Head of caudate nucleus (tissue), 42 donors: ENCODE measurements at places on chromosomes 7 and 10.

DNA sequence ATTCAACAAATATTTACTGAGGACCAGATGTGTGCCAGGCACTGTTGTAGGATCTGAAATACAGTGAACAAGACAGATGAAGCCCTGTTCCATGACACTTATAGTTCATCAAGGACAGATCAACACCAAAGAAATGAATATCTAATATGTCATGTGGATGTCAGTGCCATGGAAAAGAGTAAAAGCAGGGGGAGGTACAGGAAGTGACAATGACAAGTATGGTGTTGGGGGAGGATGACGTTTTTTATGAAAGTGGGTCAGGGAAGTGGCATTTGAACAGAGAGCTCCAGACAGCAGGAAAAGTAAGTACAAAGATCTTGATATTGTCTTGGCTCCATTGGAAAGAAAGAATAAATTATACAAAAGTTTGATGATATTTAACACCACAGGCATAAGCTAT, 7.0 kb upstream of the SFMBT2 start:
- no peak for DNase-seq

DNA sequence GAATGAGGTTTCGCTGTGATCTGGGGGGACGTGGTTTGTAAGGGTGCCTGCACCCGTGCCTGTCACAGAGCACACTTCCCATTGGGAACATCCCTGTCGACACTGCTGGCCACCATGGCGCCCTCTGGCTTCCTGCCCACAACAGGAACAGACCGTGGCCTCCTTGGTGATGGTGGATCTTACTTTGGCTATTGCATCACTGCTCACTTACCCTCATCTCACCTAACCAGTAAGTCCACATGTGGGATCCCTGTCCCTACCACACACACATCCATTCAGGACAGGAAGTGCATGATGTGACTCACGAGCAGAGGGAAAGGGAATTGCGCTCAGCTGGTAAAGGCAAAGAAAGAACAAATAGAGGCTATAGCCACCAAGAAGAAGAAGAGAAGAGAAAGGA, 26.2 kb upstream of the SEC61G start:
- no peak for DNase-seq

DNA sequence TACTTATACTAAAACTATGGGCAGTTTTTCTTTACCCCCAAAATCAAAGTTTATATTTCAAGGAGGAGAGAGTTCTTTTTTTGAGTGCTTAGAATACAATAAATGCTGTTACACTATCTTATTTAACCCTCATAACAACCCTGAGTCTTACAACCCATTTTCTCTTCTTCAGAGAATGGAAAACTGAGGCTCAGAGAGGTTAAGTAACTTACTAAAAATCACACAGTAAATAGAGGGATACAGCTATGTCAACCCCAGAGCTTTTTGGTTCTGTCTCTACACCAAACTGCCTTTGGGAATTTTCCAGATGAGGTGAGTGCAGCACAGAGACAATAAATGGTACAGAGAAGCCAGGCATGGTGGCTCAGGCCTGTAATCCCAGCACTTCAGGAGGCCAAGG, 25.6 kb upstream of the PIK3AP1 start:
- no peak for DNase-seq

DNA sequence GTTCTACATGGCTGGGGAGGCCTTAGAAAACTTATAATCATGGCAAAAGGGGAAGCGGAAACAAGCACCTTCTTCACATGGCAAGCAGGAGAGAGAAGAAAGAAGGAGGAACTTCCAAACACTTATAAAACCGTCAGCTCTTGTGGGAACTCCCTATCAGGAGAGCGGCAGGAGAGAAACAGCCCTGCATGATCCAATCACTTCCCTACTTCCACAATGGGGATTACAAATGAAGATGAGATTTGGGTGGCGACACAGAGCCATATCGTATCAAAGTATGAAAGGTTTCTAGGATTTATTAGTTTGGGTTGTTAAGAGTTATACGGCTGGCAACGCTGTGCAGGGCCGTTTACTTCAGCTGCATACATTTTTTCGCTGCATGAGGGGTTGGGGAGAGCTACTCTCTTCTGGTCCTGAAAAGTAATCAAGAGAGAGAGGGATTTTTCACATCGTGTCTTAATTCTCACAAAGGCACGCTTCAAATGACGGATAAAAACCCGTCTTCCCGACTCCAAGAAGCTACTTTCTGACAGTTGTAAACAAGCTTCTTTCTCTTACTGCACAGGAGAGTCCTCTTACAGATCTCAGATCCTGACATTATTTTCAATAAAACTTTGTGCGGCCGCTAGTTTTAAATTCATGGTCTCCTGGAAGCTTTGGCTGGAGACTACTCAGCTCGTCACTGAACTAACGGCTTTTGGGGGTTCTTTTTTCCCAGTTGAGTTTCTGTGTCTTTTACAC, 751 bp upstream of the GTPBP10 start:
- no peak for DNase-seq

- peak; percentile 74 for DNase-seq
These were observed 229.5 kb upstream of the FZD1 start for GRCh38 chr7:91034459-91035368.

GRCh38 chr10:89398003-89398749, 5.8 kb downstream of the IFIT1 start:
- no peak for DNase-seq

DNA sequence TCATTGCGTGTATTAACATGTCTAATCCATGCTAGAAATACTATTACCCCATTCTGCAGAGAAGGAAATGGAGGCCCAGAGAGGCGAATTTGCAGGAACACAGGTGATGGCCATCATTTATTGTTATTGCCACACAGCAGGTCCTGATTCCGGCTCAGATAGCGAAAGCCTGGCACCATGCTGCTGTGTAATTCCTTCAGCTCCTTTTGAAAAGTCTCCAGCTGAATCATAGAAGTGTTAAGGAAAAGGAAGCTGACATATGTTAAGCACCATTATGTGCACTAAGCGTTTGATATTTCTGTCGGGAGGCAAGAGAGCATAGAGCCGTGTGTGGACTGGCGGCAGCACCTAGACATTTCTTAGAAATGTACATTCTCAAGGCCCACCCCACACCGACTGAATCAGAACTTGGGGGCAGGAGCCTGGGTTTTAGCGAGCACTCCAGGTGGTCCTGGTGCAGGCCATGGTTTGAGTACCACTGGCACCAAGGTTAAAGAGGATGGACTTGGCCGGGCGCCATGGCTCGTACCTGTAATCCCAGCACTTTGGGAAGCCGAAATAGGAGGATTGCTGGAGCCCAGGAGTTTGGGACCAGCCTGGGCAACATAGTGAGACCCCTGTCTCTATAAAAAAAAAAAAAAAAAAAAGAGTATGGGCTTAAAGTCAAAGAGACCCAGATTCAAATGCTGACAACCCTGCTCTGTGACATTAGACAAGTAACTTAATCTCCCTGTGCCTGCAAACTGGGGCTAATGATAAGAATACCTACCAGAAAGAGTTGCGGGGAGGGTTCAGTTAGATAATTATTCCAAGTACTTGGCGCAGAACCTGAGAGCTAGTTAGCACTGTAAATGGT, 52.2 kb downstream of the UNC5B start:
- no peak for DNase-seq

DNA sequence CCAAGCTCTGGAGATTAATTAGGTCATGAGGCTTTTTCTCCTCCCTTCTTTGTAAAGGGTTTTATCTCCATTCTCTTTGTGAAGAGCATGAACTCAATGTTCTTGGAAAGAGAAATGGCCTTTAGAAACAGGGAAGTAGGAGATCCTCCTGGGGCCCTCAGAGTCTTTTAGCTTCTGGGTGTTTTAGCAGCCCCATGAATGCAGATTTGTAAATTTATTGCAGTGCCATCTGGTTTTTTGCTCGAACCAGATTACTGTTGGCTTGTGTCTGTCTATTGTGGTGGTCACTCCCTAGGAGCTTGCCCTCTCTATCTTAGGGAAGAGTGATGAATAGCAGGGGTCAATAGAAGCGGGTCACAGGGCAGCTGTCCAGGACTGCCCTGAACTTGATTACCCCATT, 110.6 kb downstream of the BTRC start:
- no peak for DNase-seq

DNA sequence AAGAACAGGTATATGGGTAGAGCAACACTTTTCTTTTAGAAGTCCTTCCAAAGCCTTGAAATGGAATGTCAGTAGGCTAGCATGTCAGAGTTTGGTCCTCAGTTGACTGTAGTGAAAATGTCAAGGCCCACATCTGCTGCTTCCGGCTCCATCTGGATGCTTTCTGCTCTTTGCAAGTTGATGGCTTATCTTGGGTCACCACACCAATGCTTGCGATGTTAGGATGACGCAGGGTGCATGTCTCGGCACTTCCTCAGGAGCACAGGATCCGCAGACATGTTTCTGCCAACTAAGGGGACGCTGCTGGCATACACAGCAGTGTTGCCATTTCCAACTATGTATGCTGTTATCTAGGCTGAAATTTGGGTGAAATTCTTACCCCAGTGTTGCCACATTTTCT, 14.0 kb upstream of the HBP1 start:
- DNase-seq = no peak

DNA sequence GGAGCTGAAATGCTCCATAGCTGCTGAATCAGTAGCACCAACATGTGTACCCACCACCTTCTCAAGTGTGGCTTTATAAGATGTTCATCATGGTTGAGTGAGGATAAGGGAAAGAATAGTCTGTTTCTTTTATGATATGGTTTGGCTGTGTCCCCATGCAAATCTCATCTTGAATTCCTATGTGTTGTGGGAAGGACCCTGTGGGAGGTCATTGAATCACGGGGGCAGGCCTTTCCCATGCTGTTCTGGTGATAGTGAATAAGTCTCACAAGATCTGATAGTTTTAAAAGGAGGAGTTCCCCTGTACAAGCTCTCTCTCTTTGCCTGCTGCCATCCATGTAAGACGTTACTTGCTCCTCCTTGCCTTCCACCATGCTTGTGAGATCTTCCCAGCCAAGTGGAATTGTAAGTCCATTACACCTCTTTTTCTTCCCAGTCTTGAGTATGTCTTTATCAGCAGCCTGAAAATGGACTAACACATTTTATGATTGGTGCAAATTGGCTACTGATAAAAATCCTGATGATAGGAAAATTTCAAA, 799.9 kb downstream of the TNS3 start:
- DNase-seq = no peak
